ENCODE measurements at places on chromosomes 12 and 14.
A peak's percentile ranks its signal among the peaks of the same experiment; 100 is the strongest.

- no peak for DNase-seq
Observed at GRCh38 chr14:37591941-37592481, 3.0 kb downstream of the FOXA1 start.

DNA sequence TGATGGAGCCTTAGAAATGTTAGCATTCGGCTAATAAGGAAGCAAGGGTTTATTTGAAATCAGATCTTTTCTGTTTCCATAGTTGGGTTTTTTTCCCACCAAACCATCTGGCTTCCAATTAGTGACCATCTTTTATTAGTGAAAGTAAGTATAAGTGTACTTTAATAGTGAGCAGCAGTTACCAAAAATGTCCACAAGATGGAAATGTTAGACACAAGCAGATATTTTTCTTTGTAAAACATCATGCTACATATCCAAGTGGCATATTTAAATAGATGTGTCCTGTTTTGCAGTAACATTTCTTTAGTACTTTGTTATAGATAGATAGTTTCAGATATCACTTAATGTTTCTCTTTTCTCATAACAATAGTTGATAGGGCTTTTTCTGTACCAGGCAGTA lies 28.8 kb downstream of the YEATS4 start:
- peak; percentile 15 for DNase-seq

DNA sequence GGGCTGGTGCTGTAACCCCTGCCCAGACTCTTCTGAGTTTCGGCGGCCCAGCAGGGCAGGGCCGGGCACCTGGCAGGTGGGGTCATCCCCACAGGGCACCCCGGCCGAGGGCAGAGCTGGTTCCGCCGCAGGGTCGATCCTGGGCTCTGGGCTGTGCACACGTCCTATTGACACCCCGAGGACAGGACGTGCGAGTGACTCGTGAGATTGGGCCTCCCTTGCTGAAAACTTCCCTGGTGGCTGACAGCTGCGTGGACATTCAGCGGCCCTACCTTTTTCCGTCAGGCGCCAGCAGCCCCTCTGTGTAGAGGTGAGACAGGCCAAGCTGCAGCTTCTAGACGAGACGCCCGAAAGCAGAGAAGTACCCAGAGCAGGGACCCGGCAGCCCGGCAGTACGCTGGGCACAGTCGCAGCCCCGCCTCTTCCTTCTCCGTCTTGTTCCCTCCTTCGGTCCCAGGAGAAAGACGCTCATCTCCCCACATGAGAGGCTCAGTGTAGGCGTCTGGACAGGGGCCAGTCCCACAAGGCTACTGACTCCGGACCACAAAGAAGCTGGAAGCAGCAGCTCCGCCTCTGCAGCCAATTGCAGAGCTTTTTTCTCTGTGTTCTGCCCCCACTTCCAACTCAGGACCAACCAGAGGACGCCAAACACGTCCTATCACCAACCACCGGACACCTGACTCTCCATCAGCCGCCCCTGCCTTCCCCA lies at the start of gene LRCOL1:
LRCOL1 (minus strand) TSS at position 532 of the 709 bp plus-strand sequence. CDS start 4,331 bp downstream, outside the sequence.
- DNase-seq = peak; percentile 88

GRCh38 chr14:68790644-68791077 lies 2.2 kb downstream of the ZFP36L1 start:
- DNase-seq = no peak

DNA sequence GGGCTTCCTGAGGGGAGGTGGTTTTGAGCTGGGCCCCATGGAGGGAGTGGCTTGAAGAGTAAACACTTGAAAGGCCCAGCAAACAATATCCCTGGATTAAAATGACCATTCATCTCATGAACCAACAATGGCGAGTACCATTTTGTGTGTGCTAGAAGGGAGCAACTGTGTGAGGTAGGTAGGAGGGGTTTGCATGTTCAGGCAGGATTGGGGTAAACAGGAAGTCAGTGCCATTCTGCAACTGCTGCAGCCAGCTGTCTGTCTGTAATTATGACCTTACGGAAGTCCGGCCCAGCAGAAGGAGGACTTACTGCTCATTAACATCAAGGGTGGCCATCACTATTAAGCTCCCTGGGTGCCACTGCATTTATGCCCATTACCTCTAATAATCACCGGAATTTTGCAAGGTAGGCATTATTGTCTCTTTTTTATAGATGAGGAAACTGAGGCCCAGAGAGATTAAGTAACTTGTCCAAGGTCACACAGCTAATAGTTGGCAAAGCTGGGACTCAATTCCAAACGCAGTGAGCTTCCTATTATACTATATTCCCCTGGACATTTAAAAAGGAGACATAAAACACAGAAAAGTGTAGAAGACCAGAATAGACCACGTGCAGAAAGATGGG lies 16.6 kb upstream of the IFI27L2 start:
- no peak for DNase-seq

GRCh38 chr12:70049596-70050360 lies 193.5 kb upstream of the CNOT2 start:
- no peak for DNase-seq

- no peak for DNase-seq
Observed at GRCh38 chr12:49671031-49671765, 36.0 kb downstream of the FMNL3 start.

DNA sequence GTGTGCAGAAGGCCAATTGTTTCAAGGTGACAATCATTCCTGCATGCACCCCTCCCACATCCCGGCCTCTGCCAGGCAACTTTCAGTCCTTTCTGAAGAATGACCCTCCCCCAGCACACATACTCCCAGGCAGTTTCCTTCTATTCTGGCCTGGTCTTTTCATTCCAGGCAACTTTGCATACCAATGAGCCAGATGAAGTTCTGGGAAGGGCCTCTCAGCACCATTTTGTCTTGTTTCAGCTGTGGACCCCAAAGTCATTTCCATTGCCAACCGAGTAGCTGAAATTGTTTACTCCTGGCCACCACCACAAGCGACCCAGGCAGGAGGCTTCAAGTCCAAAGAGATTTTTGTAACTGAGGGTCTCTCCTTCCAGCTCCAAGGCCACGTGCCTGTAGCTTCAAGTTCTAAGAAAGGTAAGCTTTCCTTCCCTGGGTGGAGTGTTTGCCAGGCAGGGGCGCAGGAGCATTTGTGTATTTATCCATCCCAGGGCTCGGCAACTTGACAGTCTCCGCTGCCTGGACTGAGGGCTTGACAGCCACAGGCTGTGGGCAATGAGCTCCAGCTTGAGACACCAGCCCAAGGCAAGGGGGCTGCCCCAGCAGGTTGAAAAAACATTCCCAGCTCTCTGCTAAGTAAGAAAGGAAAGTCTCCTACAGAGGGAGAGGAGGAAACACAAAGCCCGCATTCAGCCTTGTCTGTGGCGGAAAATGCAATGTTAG lies 16.4 kb downstream of the BCL2L14 start:
- no peak for DNase-seq

GRCh38 chr12:56337753-56338251 lies 882 bp upstream of the IL23A start:
- DNase-seq = no peak

DNA sequence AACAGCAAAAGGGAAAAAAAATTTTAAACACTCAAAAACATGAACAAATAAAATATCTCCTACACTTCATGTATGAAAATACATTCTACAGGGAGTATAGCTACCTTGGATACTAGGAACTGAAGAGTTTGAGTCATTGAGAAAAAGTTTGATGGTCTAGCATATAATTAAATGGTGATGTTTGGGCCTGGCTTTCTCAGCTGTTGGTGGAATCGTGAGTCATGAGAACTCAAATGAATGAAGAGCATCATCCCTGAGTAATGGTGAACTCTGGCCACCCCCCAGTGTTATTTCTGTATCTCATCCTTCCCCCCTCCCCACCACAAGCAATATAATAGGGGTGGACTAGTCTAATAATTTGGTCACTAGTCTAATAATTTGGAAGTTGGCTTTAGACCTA lies 6.7 kb upstream of the SLC6A15 start:
- DNase-seq = no peak

GRCh38 chr14:92494512-92494911 lies 19.1 kb upstream of the RIN3 start:
- no peak for DNase-seq

DNA sequence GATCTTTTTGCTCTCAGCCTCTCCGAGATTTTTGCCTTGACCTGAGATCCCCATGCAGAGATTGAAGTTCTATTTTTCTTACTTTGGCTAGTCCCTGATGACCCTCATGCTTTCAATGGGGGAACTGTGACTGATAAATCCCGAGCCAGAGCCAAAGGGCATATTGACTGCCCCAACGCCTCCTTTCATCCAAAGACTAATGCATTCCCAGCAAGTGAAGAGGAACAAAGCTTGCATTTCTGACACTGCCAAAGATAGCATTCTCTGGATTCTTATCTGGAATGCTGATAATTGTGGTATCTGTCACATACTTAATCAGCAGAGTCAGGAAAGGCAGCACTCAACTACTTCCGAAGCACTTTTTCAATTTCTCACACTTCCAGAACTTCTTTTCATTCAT lies 152.3 kb upstream of the EGLN3 start:
- no peak for DNase-seq

GRCh38 chr14:44316647-44317440 lies 190.2 kb downstream of the FSCB start:
- DNase-seq = peak; percentile 13

GRCh38 chr14:21049271-21049673 lies 7.1 kb downstream of the RNASE7 start:
- no peak for DNase-seq

DNA sequence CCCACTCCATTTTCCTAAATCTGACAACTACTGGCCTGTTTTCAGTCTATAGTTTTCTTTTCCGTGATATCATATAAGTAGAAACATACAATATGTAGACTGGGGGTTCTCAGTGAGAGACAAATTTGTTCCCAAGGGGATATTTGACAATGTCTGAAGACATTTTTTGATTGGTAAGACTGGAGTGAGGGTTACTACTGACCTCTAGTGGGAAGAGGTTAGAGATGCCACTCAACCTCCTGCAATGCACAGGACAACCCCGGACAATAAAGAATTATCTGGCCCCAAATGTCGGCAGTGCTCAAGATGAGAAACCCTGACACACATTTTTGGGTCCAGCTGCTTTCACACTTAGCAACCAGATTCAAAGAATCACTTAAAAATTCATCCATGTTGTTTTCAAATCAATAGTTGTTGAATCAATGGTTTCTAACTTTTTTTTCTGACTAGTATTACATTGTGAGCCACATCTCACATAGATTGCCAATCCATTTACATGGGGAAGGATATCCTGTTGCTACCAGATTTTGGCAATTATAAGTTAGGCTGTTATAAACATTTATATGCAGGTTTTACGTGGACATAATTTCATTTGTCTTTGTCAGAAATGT lies 307.1 kb downstream of the RPL10L start:
- DNase-seq = no peak

DNA sequence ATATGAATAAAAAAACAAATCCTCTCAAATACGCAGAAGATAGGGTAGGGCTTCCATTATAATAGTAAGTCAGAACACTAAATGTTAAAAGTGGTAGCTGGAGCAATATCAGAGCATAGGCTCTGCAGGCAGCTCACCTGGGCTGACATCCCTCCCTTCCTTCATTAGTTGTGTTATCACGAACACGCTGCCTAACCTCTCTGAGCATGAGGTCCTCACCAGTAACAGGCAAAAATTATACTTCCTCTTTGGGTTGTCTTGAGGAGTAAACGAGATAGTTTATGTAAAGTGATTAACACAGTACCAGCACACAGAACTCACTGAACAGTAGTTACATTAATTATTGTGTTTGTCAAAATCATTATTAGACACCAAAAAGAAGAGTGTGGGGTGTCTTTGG lies 154.3 kb downstream of the STXBP6 start:
- no peak for DNase-seq

GRCh38 chr12:52164624-52165023 lies 27.2 kb downstream of the KRT80 start:
- DNase-seq = no peak

DNA sequence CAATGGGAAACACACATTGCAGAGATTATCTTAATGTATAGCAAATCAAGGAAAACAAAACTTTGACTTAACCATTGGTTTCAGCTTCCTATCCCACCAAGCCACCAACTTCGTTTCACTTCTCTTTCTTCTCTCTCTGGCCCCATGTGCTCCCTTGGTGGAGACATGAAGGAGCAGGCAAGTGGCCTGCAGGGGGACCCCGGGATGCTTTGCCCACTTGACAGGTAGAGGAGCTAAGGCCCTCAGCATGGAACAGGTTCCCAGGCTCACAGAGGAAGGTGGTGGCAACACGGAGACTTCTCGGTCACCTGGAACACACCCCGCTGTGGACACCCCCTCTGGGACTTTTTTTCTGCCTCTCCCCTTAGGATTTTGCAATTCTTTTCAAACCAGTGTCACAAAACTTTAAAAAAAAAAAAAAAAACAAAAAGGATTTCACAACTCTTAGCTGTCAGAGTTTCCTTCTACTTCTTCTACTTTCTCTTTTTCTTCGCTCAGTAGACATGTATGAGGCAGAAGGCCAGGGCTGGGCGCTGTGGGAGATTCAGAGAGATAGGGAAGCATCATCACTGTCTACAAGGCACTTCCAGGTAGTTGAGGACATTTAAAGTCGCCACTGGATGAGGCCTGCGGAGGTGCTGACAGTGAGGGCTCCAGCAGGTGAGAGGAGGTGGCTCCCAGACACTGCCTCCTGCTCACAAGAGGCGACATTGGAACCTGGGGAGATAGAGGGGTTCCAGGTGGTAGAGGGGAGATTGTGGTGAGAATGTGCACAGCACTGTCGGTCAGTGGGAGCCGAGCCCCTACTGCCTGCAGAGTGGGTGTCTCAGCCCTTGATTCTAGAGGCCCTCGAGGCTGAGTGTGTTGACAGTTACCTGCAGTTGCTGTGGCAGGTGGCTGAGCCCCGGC lies 119.6 kb downstream of the GCH1 start:
- DNase-seq = no peak

DNA sequence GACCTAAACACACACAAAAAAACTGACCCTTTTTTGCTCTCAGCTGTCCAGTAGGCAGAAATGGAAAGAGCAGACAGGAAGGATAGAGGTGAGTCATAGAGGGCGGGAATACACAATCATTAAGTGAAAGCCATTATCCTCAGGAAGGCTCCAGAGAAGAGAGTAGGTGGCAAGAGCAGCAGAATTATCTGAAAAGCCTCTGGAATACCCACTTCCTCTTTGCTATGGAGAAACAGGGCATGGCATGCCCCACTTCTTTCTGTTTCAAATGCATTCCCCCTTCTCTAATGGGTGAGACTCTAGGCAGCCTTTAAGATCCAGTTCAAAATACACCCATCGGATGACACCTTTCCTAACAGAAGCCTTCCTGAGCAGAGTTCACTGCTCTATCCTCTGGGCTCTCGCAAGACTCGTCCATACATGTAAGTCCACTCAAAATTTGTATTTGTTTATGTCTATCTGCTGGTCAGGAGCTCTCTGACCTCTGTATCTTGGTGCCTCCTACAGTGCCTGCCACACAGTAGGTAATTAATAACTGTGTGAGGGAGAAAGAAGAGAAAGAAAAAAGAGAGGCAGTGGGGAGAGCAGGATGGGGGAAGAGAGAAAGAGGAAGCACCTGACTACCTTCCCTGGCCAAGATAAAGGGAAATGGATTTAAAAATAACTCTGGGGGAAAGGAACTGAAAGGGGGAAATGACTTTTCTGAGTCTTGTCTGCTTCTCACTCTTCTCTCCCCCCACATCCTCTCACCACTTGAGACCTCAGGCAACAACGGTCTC lies 8.5 kb downstream of the KLHL33 start:
- peak; percentile 73 for DNase-seq

Data from AG08396 (cell line).